HepG2 (cell line): ENCODE measurements at places on chromosomes 1 and 21. TPM values are rescaled to one million over a fixed set of nuclear protein-coding genes. Genes with fewer than 3 reads are reported as not detected.
A peak's percentile ranks its signal among the peaks of the same experiment; 100 is the strongest.

DNA sequence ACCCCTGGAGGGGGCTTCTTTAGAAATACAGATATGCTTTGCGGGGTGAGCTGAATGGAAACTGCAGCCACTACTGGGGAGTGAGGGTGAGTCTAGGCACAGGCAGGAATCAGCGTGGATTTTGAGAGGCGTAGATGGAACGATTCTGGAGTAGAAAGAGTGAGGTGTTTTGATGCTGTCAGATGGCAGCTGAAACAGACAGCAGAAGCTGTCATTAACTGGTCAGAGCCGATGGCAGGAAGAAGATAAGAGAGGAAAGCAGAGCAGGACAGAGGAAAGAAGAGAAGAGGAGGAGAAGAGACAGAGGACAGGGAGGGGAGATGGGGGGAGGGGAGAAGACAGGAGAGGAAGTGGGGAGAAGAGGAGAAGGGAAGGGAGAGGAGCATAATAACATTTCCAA lies 138.5 kb downstream of the LRIG2 start:
- H3K4me3 ChIP-seq, result no peak overlapping the region
- no peak for DNase-seq
- H3K27me3 ChIP-seq, result peaks cover 4% of the 10 kb centered on the region; the same call in 1 of the 3 replicates
- H3K27ac ChIP-seq, result no peak overlapping the region

DNA sequence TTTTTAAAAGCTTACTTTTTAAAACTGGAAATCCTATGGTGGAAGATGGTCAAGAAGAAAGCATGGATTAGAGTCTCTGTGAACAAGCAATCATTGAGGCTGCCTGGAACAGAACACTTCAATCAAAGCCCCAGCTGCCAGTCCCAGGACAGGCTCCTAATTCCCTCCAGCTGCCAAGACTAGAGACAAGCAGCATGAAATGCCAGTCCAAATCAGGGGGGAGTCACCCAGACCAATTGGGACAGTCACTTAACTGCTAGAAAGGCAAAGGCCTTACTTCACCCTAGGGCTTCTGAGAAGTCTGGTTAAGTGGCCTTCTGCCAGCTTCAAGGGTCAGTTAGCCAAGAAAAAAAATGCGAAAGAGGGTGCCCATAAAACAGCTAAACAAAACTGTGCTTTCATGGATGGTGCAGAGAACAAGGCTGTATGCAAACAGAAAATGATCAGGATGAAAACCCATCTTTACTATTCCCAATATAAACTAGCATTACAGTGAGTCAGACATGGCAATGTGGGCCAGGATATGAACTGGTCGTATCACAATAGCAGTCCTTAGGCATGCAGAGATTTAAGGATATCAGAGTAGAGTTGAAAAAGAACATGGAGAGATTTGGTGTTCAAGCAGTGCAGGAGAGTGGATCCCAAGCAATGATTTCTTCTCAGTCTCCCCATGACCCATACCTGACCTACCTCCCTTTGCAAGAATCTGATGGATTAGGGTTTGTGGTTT lies 31.0 kb upstream of the MAN1A2 start:
- no peak overlapping the region for H3K4me3 ChIP-seq
- no peak overlapping the region for H3K27ac ChIP-seq
- no peak for DNase-seq
- no peaks in the 10 kb centered on the region for H3K4me1 ChIP-seq
- no peaks in the 10 kb centered on the region for H3K36me3 ChIP-seq

DNA sequence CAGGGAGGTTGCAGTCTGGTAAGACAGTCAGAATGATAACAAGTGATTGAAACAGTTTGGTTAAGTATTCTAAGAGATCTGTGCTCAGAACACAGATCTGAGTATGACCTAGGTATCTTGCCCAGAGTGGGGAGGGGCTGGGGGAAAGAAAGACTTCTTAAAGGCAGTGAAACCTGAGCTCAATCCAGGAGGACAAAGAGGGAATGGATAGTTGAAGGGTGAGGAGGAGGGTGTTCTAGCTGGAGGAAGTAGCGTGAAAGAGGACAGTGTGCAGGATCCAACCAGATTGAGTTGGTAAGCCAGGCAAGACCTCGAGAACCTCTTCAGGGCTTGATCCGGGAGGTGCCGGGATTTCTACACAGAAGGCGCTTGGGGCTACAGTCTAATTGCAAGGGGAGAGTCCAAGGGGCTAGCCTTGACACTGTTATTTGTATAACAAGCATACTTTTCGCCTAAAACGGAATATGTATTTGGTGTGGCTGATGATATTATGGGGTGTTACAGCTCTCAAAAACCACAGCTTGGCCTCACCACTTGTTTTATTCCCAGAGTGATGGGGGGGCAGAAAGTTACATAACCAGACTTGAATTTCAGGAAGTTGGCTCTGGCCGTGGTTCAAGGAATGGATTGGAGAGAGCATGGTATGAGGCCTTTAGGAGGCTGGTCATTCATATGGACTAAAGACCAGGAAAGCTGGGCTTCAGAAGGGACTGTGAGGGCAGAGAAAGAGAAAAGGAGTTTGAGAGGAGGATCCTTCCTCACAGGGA lies 19.1 kb downstream of the RCSD1 start:
- no peak for DNase-seq
- no peak overlapping the region for H3K4me3 ChIP-seq
- H3K27ac ChIP-seq, result no peak overlapping the region

The AHCYL1 gene
- total RNA-seq, result 40.9 and 63.2 TPM in 2 replicates

DNA sequence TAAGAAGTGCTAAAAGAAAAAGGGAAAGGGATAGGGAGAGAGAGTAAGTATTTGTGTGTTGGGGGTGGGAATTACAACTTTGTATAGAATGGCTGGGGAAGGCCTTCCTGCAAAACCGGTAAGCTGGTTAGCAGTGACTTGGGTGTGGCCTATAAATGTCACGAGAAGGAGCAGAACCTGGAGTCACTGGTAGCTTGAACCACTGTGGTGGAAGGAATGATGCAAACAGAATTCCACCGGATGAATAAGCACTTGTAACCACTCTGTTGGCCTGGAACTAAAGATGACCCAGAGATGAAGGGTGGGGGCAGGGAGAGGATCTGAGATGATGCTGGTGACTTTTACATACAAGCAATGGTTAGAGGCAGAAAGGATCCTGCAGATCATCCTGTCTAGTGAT lies 8.9 kb downstream of the XKR8 start:
- H3K4me1 ChIP-seq, result no peaks in the 10 kb centered on the region
- H3K27me3 ChIP-seq, result no peaks in the 10 kb centered on the region
- DNase-seq, result no peak
- H3K36me3 ChIP-seq, result peaks cover 12% of the 10 kb centered on the region; the same call in 2 of the 3 replicates

The TRAPPC10 gene
- 15.2 and 16.5 TPM in 2 replicates for total RNA-seq

DNA sequence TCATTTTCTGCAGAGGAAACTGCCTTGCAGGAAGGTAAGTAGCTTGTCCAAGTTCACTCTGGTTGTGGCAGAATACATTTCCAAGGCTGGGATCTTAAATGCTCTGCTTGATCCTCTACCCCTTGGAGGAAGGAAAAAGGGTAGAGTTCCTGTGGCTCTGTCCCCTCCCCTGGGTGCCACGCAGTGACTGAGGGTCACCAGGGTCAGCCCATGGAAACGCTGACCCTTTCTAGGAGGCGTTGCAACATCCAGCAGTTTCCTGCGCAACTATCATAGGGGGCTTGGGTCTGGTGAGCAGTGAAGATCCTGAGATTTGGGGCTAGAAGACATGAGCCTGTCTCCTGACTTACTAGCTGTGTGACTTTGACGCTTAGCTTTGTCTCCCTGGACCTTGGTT lies 29.4 kb upstream of the EPS8L3 start:
- no peak overlapping the region for H3K27ac ChIP-seq
- no peak overlapping the region for H3K4me3 ChIP-seq
- H3K36me3 ChIP-seq, result no peaks in the 10 kb centered on the region
- no peak for DNase-seq
- H3K4me1 ChIP-seq, result peaks cover 70% of the 10 kb centered on the region

The S100A14 gene
- total RNA-seq, result 1.4 and 2.0 TPM in 2 replicates

GRCh38 chr1:97034651-97035050 lies 313.1 kb downstream of the PTBP2 start:
- no peak overlapping the region for H3K4me3 ChIP-seq
- H3K4me1 ChIP-seq, result no peaks in the 10 kb centered on the region
- H3K27me3 ChIP-seq, result no peaks in the 10 kb centered on the region

DNA sequence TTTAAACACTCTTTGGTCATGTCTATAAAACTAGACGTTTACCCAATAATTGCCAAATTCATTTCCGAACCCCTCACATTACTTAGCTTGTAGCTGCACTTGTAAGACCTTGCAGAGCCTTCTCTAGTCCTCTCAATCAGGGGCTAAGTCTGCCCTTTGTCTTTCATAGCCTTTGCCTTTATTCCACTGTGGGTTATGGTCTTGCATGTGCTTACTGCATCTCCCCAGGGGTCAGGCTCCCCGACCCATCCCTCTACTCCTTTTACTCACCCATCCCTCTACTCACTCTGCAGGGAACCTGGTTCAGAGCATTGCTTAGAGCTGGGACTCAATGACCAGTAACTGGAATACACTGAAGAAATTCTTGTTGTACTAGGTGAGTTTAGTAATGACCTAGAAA lies 235.4 kb downstream of the PCP4 start:
- no peak overlapping the region for H3K27ac ChIP-seq
- no peaks in the 10 kb centered on the region for H3K4me1 ChIP-seq
- no peaks in the 10 kb centered on the region for H3K27me3 ChIP-seq
- no peak for DNase-seq
- no peaks in the 10 kb centered on the region for H3K36me3 ChIP-seq

The IFI44L gene
- 0.04 TPM in 1 of 2 replicates, not detected in the other for total RNA-seq

The KCNJ9 gene
- not detected in 2 replicates for total RNA-seq

The ITSN1 gene
- 20.9 and 26.1 TPM in 2 replicates for total RNA-seq

The SHE gene
- not detected in 2 replicates for total RNA-seq

DNA sequence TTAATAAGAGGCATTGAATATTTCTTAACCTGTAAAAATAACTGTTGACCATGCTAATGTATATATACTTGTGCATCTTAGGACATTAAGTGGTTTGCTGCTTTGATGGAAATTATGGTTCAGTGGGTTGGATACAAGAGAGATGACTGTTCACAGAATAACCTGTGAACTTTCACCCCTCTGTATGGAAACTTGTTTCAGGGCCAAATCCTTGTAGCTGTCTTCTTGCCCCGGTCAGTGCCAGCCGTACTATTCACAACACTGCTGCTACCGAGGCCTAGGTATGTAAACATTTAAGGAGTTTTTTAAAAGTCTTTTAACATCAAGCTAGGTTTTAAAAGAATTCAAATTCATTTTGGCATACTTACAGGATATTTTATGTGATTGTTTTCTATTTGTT lies 16.1 kb downstream of the DONSON start:
- no peak for DNase-seq
- H3K27me3 ChIP-seq, result no peaks in the 10 kb centered on the region
- peaks cover 7% of the 10 kb centered on the region for H3K36me3 ChIP-seq

The SPATA46 gene
- total RNA-seq, result not detected in 2 replicates

GRCh38 chr1:230641900-230642262 lies 400 bp upstream of the COG2 start:
- no peaks in the 10 kb centered on the region for H3K27me3 ChIP-seq
- H3K36me3 ChIP-seq, result no peaks in the 10 kb centered on the region
- no peak overlapping the region for H3K4me3 ChIP-seq
- peaks cover 75% of the 10 kb centered on the region for H3K4me1 ChIP-seq

DNA sequence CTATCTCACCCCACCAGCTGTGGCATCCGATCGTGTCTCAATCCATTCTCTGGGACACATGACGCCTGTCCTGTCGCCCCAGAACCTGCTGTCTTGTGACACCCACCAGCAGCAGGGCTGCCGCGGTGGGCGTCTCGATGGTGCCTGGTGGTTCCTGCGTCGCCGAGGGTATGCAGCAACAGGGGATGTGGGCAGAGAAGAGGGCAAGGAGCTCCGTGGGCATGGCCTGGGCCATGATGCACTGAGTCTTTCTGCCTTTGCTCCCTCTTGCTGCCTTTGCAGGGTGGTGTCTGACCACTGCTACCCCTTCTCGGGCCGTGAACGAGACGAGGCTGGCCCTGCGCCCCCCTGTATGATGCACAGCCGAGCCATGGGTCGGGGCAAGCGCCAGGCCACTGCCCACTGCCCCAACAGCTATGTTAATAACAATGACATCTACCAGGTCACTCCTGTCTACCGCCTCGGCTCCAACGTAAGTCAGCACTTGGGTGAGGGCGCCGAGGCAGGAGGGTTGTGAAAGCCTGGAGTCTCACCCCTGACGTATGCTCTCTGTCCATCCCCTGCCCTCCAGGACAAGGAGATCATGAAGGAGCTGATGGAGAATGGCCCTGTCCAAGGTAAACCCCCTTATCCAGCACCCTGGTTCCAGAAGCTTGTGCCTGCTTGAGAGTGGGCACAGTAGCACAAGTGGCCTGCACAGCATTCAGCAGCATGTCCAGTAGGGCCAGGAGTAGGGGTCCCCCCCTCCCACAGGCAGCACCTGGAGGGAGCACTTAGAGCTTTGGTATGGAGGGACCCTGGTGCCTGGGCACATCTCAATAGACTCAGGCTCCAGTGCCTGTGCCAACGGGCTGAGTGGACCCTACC lies 8.8 kb downstream of the TINAGL1 start:
- peaks cover 22% of the 10 kb centered on the region; the same call in 2 of the 3 replicates for H3K36me3 ChIP-seq
- H3K27ac ChIP-seq, result no peak overlapping the region
- H3K4me1 ChIP-seq, result peaks cover 39% of the 10 kb centered on the region
- no peak for DNase-seq
- H3K4me3 ChIP-seq, result no peak overlapping the region
- H3K27me3 ChIP-seq, result no peaks in the 10 kb centered on the region

DNA sequence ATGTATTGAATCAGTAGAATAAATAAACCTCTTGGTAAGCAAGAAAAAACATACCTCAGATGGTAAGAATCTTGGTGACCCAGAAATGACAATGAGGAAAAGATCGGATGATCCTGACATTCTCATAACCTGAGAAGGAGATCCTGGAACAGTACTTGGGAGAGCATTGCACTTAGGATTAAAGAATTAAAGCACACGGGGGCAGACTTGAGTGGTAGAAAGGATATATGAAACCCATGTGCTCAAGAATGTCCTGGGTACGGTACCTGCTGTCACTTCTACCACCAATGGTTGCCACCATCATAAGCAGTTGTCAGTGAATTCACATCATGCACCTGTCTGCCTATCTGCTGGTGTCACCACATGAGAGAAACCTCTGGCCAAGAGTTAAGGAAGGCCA lies 108.9 kb upstream of the GJB5 start:
- H3K4me1 ChIP-seq, result no peaks in the 10 kb centered on the region
- no peak overlapping the region for H3K4me3 ChIP-seq
- no peak overlapping the region for H3K27ac ChIP-seq
- 0 out of 2 replicates have a peak, but pooled peaks cover 1% of the 10 kb centered on the region for H3K27me3 ChIP-seq
- DNase-seq, result no peak

DNA sequence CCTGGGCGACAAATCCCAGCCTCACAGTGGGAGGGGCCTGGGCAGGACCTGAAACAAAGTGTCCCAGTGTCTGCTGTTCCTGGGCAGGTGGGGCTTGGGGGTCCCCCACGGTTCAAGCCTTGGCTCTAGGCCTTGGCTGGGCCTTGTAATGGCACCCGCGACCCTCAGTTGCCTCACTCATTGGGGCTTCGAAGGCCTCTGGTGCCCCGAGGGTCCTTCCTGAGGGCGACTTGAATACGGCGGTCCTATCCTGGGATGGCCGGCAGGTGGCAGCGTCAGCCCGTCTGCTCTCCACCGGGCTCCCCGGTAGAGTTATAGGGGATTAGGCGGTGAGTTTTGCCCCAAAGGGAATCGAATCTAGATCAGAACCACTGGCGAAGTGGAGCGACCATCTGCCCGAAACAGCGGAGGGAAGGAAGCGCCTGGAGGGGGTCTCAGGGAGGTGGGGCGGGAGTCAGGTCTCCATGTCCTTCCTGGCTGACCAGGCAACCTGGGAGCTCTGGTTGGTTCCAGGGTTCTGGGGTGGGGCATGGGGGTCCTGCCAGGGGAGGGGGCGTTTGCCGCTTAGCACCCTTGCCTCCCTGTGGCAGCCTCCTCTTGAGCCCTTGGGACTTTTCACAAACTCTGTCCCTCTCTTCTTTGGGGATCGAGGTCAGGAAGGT lies 2.1 kb upstream of the PEX10 start:
- peak overlapping the region; percentile 100 for H3K27ac ChIP-seq
- peaks cover 42% of the 10 kb centered on the region for H3K27me3 ChIP-seq
- peak; percentile 51 for DNase-seq
- H3K36me3 ChIP-seq, result peaks cover 6% of the 10 kb centered on the region
- peaks cover 34% of the 10 kb centered on the region for H3K4me1 ChIP-seq
- H3K4me3 ChIP-seq, result peak overlapping the region; percentile 38; the same call in 1 of the 2 replicates

The LRRC38 gene
- total RNA-seq, result not detected in 2 replicates

The DNAH14 gene
- 19.0 and 27.5 TPM in 2 replicates for total RNA-seq

The CRABP2 gene
- 0.21 and 0.60 TPM in 2 replicates for total RNA-seq
